ENCODE measurements at places on chromosomes 1 and 21.

DNA sequence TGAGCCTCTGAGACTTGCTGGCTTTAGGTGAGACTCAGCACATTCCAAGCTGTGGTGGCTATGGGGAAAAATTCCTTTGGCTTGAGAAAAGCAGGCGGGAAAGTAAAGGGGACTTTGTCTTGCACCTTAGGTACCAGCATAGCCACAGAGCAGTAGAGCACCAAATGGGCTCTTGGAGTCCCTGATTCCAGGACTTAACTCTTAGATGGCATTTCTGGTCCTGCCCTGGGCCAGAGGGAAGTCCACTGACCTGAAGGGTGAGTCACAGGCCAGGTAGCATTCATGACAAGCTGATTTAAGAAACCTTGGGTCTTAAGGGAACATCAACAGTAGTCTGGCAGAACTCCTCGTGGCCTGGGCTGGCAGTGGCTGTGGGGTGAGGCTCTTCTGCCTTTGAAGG is 344.7 kb downstream of the DUSP10 start:
- DNase-seq: no peak

DNA sequence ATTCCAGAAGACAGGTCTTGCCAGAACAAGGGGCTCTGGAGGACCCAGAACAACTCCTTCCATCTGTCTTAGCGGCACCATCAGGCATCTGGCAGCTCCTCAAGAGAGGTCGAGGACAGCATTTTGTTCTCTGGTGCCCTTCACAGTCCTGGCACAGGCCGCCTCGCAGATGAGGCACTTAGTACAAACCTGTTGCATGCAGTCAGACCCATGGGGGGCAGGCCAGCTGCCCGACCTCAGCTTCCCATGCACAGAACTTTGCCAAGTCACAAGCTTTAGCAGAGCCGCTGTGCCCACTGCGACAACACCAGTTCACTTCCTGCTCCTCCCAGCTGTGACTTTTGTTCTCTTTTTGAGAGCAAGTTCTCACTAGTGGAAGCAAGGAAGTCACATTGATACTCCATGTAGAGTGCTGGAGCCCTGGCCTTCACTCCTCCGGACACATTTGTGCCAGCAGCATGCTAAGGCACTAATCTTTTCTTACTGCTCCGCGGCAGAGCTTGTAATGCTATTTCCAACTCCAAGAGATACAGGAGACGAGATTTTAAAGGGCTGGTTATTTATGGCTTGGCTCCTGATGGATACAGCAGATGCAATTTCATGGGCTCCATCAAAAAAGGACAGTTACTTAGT is 44.6 kb downstream of the HMGB4 start:
- no peak for DNase-seq

- DNase-seq: no peak
These were observed 416.8 kb downstream of the NPHP4 start for GRCh38 chr1:5575396-5575940.

DNA sequence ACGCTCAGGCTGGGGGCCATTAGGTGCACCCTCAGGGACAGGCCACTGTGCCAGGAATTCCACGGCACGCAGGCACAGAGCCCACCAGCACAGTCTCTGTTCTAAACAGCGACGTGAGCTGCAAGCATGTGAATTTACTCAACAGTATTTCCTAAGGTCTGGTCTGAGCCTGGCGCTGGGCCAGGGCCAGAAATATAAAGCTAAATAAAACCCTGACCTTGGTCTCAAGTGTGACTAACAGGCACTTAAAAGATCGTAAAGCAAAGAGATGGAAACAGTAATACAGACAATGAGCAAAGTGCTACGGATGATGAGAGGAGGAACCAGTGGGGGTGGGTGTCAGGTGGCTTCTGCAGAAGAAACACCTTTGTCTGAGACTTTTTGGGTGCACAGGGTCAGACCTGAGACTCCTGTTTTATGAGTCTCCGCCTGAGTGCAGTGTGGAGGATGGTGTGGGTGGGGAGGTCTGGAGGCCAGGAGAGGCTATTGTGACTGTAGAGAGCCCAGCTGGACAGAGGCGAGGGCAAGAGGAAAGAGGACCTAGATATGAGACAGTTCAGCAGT is 53.4 kb upstream of the EDN2 start:
- no peak for DNase-seq

DNA sequence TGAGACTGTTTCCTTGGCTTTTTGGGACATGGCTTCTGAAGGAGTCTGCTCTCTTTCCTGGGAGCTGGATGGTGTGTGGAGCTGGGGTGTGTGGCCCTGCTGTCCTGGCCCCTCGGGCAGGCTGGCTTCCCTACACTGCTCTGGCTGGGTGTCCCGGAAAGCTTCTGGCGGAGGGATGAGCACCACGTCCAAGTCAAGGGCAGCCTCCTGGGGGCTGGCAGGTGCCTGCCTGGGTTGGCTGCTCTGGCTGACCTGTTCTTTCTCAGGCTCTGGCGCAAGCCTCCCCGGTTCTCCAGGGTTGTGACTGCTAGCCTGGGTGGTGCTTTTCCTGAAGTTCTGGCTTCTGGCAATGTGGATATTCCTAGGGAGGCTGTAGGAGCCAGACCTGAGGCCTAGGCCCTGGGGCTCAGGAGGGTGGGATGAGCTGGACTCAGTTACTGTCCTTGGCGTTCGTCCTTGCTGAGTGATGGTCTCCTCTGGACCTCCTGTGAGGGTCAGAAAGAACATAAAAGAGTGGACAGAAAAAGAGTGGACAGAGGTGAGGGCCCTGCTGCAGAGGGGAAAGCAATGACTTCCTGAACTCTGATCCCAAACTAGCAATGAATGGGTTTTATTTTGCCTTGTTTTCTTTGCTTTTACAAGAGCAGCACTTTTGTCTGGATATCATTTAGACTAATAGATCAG is 9.4 kb downstream of the C1orf116 start:
- no peak for DNase-seq

DNA sequence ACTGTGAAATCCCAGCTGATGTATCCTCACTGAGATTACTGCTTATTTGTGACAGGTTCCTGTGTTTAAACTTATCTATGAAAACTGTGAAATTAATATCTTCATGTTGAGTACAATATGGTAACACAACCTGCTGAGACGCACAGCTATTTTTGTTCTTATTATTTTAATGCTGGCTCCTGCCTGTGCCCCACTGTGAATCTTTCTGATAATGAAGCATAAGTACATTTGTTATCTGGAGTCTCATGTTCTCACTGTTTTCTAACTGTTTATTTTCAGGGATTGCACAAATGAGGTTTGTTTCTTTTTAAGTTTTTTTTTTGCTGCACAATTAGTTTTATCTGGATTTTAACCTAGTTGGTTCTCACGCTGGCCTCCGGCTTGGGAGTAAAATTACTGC is 39.9 kb upstream of the IFNAR2 start:
- DNase-seq: no peak

- DNase-seq: no peak
These were observed 6.1 kb downstream of the POMGNT1 start for GRCh38 chr1:46192171-46192570.

DNA sequence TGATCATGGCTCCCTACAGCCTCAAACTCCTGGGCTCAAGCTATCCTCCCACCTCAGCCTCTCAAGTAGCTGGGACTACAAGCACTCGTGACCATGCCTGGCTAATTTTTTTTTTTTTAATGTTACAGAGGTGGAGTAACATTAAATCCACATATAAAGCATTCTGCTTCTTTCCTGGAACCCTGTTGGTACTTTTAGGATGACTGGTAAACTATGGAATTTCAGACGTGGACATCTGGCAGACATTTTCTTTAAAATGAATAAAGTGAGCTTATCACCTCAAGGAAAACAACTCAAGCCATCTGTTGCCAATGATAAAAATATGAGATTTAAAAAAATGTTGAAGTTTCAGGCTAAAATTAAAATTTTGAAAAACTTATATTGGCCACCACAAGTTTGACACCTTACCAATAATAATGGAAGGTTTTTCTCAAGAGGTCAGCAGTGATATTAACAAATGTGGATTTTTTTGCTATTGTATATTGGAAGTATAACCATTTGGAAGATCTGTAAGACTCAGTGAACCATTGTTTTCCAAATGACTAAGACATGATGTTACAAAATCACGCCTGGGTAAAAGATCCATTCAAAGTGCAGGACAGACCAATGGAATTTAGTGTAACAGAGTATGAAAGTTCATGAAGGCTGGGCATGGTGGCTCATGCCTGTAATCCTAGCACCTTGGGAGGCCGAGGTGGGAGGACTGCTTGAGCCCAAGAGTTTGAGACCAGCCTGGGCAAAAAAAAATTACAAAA is 52.7 kb upstream of the EIF4G3 start:
- DNase-seq: no peak

GRCh38 chr21:38140207-38140903 is 116.4 kb upstream of the KCNJ15 start:
- no peak for DNase-seq

DNA sequence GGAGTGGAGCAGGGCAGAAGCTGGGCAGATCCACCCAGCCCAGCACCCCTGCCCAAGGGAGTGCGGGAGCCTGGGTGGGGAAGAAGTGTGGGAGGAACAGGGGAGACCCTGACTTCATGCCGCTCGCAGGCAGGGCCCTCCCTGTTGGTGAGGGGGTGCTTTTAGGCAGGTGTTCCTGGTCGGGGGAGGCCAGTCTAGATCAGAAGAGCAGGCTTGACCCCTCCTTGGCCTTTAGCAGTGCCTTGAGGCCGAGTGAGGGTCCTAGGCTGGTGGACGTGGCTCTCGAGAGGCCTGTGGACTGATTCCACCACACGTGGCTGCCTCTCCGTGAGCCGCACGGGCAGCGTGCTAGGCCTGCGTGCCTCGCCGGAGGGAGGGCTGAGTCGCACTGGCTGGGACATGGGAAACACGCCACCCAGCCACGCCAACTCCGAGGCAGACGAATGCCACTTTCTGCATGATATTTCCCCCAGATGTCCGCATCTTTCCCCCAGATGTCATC is 19.4 kb upstream of the COL18A1 start:
- no peak for DNase-seq

- DNase-seq: peak; percentile 29
These were observed 111.9 kb downstream of the PTPN14 start for GRCh38 chr1:214439352-214440119.

DNA sequence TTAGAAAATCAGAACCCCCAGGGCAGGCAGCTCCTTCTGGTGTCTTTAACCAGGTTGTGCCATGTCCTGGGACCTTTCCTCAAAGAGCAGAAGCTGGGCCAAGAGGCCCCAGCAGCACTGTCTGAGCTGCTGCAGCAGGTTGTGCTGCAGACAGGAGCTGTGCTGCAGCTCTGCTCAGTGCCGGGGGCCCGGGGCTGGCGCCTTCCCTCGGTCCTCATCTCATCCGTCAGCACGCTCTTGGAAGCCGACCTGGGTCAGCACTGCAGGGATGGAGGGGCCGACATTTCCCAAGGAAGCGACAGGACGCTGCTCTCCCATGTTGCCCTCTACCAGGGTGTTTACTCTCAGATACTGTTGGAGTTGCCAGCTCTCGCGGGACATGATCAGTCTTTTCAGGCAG is 11.7 kb downstream of the URB2 start:
- DNase-seq: no peak

- no peak for DNase-seq
These were observed 9.5 kb downstream of the ATP1B1 start for GRCh38 chr1:169115891-169116585.

DNA sequence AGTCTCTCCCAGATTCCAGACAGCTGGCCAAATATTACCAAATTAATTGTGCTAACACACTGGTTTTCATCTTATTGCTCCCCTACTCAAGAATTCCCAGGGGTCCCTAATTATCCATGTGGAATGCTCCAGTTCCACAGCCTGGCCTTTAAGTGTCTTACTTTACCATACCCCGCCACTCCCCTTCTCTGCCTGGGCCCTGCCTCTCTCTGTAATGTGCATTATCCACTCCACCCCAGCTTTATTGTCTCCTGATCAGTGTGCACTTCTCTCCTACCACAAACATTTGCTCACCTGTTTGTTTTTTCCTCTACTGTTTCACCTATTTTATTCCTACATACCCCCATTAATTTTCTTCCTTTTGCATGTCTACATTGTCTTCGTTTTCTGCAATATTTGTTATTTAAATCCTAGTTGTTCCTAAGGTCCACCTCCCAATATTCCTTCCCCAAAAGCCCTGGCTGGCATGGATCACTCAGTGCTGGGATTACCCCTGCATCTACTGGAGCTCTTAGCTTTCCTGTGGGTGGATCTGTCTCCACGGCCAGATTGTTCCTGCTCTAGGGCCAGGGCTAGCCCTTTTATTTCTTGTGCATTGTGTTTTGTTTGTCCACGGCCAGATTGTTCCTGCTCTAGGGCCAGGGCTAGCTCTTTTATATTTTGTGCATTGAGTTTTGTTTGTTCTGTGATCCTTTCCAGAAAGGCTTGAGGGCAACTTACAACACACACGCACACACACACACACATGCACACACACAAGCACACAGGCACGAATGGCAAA is 33.4 kb upstream of the ATP1B1 start:
- DNase-seq: no peak

DNA sequence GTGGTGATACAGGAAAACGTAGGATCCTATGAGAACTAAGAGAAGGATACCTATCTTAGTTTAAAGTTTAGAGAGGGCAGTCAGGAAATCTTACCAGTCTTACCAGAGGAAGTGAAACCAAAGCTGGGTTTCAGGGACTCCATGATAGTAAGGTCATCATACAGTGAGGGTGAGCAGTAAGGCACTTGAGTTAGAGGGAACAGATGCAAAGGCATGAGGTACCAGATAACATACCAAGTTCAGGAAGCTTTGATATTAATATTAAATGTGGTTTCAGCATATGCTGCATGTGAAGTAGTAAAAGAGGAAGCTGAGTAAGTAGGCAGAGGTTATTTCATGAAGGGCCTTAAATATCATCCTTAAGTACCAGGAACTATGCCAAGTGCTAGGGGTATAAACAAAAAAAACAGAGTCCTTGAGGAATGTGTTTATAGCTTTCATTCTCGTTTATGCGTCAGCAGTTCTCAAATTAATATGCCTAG is 16.9 kb downstream of the ATG4C start:
- DNase-seq: no peak

DNA sequence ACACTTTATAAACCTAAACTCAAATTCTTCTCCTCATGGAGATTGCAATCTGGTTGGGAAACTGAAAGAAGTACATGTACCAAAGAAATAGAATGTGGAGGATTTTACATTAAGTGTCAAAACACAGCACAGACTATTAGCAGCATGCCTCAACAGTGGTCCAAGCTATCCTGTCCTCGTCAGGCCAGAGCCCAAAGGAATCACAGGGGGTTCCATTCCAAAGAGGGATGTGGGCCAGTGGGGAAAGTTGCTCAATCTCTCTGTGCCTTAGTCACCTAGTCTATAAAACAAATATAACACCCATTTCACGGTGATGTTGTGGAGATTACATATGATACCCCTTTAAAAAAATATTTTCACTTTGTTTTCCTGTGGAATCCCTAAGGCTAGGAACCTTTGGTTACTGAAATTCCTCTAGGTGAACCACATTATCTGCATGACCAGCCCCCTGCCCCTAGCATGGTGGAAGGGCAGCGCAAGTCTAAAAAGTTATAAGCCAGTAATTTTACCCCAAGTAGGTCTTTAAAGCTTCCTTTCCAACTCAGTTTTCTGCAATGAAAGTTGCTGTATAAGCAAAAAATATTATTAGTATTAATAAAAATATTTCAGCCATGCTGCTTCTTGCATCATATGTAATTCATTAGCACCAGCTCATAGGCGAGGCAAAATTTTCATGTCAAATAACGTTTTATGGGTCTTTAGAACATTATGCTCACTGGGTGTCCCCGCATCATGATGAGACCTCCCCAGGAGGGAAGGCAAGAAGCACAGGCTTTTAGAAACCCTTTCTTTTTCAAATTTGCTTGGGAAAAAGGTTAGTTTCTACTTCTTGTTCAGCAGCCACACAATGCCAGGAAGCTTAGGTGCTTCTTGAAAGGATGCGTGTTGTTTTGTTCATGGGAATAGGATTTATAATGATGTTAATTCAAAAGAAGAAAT is 548.8 kb upstream of the PKN2 start:
- no peak for DNase-seq

GRCh38 chr1:162753001-162753658 is 37.4 kb upstream of the HSD17B7 start:
- no peak for DNase-seq

Measured in stimulated activated CD8-positive, alpha-beta memory T cell treated with anti-CD3 and anti-CD28 coated beads, Interleukin-2, amount 100 ng/mL, for 48 hours (primary cell).